Pulmonary artery endothelial cell (primary cell): ENCODE measurements at places on chromosomes 12 and 14. TPM values are rescaled to one million over a fixed set of nuclear protein-coding genes. Genes with fewer than 3 reads are reported as not detected.

The P2RX2 gene
- not detected in 2 replicates for total RNA-seq

- no peak for DNase-seq
These were observed 4.4 kb upstream of the YY1 start for GRCh38 chr14:100234511-100234910.

DNA sequence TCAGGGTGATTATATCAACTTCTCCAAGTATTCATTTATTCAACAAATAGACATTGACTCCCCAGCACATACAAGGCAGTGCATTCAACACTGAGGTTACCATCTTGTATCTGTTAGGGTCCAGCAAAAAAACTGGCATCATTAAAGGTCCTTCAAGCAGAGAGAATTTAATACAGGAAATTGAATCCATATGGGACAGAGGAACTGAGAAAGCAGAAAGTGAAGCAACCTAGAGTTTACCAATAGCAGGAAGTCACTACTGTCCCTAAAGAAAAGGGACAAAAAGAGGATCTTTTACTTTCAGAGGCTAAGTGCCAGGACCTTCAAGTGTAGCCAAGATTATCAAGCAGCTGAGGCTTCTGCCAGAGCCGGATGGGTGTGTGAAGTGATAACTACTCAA is 237.8 kb upstream of the TBX3 start:
- no peak for DNase-seq

DNA sequence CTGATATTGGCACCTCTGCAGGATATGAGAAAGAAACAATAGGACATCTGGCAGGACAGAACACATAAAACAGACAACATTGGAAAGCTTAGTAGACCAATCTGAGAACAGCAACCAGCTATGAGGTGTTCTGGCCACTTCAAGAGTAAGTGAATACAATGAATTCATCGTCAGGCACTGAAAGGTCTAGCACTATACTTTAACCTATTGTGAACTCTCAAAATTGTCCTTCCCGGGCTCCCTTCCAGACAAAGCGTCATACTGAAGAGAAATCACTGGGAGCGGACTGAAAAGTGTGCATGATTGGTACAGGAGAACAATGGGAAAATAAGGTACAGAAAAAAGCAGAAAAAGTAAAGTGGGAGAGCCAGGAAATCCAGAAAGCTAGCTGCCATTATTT is 75.8 kb downstream of the LRP6 start:
- DNase-seq: peak; percentile 7

GRCh38 chr12:9925705-9926393 is 6.3 kb downstream of the CLEC2A start:
- no peak for DNase-seq

DNA sequence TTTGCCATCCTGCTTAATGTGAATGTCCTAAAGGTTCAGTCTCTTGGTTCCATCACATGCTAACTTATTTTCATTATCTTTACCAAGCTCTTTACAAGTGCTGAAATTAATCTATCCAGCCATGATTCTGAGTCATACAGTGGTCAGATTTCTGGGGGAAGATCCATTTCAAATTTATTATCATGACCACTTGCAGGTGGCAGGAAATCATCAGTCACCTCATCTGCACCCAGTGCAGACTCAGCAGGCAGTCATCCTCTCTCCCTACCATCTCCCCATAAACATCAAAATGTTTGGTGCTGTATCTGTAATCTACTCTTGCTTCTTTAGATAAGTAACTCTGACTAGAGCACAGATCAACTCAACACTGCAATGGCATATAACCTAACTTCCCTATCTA is 23.5 kb downstream of the ATG14 start:
- DNase-seq: no peak

- DNase-seq: no peak
These were observed 8.9 kb downstream of the CALM1 start for GRCh38 chr14:90405755-90406154.
